ENCODE measurements at places on chromosomes 16 and 17.

GRCh38 chr17:49574323-49574781 lies 1.3 kb upstream of the NXPH3 start:
- DNase-seq = no peak

DNA sequence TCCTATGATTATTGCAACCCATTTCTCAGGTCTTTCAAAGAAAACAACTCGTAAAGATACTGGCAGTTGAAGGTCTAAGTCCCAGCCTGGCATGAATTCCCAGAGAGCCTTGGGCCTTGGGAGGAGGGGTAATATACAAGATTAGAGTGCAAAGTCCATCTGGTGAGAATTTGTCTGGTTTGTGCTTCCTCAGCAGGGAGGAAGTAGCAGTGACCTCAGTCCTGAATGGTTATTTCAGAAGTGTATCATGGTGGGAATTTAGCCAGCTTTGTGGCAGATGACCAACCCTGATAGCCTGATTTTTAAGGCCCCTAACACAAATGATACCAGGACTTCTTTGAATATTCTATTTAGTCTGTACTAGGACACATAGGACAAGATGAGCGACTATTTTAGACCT lies 151.2 kb upstream of the TBX2 start:
- peak; percentile 10 for DNase-seq

DNA sequence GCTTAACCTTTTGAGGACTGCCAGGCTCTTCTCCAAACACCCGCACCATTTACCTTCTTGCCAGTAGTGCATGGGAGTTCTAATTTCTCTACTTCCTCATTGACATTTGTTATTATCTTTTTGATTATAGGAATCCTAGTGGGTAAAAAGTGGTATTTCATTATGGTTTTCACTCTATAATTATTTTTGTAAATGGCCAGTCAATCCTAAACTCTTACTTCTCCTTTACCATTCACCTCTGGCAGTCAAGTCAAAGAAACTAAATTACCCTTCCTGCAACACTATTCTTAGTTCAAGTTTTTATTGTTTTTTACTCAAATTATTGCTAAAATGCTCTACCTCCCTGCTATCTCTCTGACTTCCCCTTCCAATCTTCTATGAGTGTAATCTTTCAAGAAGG lies 29.8 kb upstream of the ANKFY1 start:
- no peak for DNase-seq

- no peak for DNase-seq
Measured at GRCh38 chr17:77566566-77567138, 391.9 kb upstream of the TNRC6C start.

DNA sequence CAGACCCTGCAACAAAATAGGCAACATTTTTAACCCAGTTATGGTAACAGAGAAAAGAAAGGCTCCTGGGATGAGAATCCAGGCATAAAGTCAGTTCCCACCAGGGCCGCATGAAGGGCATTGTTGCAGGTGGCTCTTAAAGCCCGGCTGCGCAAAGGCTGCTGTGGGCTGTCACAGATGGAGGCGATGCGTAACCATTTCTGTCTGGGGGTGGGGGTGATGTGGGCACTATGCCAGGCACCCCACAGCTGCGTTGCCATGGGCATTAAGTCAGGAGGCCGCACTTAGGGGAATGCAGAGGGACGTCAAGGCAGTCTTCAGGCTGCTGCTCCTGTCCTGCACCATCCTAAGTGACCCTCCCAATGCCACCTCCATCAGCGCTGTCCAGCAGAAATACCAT lies 228.4 kb downstream of the CPPED1 start:
- no peak for DNase-seq

- peak; percentile 74 for DNase-seq
Measured at GRCh38 chr17:64732336-64733006, 70.4 kb upstream of the SMURF2 start.

- DNase-seq = no peak
Measured at GRCh38 chr17:11372692-11373091, 131.7 kb downstream of the SHISA6 start.

DNA sequence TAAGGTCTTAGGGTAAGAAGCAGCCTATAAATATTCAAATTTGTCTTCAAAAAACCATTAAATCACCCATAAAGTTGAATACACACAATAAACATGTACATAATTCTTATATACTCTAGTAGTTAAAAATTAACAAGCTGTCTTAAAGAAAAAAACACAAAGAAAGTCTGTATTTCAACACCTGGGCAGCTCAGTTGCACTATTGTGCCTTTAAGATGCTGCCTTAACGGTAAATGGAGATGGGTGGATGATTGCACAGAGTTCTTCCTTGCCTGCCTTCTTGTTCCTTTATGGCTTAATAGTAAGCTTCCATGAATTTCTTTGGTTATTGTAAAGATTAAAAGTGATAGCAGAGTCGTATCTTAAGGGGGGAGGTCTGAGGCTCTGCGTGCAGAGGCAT lies 105.1 kb downstream of the TOX3 start:
- DNase-seq = no peak

- no peak for DNase-seq
Measured at GRCh38 chr16:81705261-81705660, 73.8 kb upstream of the PLCG2 start.

DNA sequence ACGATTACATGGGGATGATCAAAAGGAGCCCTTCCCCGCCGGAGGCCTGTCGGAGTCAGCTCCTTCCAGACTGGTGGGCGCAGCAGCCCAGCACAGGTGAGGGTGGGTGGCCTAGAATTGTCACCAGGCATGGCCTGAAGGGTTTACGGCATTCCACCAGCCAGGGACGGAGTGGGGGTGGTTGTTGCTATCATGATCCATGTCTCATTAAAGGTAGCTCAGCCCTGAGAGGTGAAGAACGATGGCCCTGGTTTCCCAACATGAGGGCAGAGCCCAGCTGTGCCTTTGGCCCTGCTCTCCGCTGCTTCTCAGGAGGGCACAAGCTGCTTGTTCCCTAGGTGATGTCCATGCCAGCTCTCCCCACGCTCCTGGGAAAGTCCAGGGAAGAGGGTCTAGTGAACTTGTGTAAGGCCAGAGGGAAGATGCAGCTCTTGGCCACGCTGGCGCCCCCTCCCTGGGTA lies 14.2 kb downstream of the IRF8 start:
- no peak for DNase-seq

GRCh38 chr17:6786618-6787017 lies 10.6 kb downstream of the FBXO39 start:
- no peak for DNase-seq

- DNase-seq = no peak
Measured at GRCh38 chr16:51531271-51531670, 380.2 kb upstream of the SALL1 start.

DNA sequence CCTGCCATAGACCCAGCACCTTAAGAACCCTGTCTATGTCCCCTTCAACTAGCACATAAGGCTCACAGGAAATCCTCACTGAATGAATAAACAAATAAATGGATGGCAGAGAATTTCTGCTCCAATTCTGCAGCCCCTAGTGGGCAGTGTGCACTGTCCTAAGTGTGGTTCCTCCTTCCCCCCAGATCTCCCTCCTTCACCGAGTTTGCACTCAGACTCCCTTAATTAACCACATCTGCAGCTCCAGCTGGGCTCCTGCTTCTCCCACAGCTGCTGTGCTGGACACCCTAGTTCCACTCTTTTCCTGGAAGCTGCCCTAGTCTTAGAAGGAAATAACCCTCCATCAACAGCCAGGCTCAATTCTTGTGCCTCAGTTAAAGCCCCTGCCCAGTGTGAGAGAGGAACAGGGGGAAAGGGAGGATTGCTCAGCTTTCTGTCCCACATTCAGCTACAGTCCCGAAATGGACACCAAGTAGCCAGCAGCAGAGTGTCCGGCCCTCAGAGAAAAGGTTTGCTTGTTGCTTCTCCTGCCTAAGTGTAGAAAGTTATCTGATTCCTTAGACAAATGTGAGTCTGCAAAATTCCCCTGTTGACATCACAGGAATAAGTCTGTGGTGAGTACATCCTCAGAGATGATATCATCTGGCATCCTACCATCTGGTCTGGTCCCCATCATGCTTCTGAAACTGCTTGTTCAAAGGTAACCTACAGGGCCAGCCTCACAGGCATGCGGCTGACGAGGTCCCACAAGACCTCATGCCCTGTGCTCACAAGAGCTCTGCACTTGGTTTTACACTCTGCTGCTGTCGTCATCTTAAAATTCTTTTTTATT lies 12.3 kb downstream of the LRRC3C start:
- peak; percentile 40 for DNase-seq

GRCh38 chr17:75565066-75565465 lies 22.5 kb upstream of the MYO15B start:
- no peak for DNase-seq

GRCh38 chr16:46857368-46857945 lies 26.5 kb upstream of the C16orf87 start:
- DNase-seq = peak; percentile 88

DNA sequence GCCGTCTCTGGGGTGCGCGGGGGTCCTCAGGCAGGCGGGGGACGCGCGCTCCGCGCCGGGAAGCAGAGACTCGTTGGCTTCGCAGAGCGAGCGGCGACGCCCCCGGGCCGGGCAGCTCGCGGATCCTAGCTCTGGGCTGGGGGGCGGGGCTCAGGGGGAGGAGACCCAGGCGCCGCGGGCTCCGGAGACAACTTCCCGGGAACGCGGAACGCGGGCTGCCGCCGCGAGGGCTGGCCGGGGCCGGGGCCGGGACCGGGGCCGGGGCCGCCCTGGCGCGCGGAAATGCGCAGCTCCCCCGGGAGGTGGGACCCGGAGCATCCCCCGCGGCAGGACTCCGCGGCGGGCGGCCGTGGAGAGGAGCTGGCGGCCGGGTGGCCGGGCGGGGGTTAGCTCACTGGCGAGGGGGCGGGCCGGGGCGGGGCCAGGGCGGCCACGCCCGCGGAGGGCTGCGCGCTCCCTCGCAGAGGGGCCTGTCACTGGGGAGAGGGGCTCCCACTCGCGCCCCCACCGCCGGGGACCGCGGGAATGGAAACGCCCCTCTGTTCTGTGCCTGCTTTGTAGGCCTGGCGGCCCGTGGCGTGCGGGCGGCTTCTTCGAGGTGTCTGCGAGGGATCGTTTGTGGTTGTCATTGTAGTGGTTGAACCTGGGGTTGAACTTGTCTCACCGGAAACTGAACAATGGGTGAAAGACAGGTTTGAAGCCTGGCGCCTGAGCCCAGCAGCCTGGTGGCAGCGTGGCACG lies at the start of gene GAS7:
Gene GAS7, minus strand, starts transcription at position 98 of the 741 bp plus-strand sequence.
- DNase-seq = no peak

DNA sequence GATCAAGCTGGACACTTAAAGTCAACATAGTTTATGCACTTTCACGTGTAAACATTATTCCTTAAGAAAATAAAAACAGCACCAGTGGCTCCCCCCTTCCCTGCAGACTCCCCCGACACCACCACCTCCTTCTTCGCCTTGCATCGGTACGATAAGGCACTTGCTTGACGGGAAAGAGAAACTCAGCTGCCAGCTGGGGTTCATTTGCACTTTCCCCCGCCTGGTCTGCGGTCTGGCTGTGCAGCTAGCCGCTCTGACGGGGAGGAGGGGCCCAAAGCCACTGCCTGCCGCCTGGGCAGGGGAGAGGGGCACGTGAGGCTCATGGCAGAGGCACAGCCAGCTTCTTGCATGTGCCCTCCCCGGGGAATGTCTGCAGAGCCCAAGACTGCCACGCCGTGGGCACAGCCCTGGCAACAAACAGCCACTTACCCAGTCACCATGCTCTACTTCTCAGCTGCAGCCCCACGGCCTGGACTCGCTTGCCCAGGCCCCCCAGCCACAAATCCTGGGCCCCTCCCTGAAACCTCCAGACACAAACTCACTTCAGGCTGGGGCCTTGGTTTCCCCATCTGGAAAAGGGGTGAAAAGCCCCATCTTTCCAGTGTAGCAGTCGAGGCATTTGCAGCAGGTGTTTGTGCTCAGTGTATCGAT lies 16.5 kb upstream of the PRM1 start:
- DNase-seq = peak; percentile 69

GRCh38 chr16:23504076-23504452 lies 6.2 kb downstream of the GGA2 start:
- DNase-seq = no peak

DNA sequence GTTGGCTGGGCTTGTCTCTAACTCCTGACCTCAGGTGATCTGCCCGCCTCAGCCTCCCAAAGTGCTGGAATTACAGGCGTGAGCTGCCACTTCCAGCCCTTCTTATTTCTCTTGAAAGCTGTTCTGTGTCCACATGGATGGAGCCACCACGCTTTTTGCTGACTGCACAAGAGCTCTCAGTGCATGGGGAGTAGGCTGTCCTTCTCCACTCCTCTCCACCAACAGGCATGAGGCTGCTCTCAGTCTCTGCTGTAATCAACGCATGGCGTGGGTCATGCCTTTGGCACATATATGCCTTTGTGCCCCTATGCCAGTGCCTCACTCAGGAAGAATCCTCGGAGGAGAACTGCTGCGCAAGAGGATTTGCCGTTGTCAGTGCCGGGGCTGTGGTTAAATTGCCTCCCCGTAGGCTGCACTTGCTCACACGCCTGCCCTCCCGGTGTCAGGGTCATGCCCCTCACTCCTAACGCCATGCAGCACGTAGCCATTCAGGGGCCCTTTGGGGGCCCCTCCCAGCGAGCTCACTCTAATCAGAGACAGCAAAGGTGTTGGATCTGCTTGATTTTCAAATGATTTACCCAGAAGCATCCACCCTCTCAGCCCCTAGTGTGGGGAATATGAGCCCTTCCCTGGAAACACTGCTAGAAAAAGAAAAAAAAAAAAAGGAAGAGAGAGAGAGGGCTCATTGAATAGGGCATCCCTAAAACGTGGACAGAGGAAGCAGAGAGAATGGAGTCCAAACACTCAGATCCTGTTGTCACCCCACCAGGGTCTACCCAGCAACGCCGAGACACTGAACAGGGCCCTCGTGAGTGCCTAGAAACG lies 47.5 kb upstream of the ZCCHC14 start:
- DNase-seq = no peak

GRCh38 chr16:51723036-51723724 lies 572.1 kb upstream of the SALL1 start:
- DNase-seq = no peak

GRCh38 chr16:17105239-17105797 lies 365.4 kb downstream of the XYLT1 start:
- DNase-seq = no peak

- DNase-seq = no peak
Measured at GRCh38 chr17:63132459-63132911, 166.4 kb downstream of the TANC2 start.

- no peak for DNase-seq
Measured at GRCh38 chr16:66661210-66661560, 35.4 kb downstream of the CMTM4 start.

DNA sequence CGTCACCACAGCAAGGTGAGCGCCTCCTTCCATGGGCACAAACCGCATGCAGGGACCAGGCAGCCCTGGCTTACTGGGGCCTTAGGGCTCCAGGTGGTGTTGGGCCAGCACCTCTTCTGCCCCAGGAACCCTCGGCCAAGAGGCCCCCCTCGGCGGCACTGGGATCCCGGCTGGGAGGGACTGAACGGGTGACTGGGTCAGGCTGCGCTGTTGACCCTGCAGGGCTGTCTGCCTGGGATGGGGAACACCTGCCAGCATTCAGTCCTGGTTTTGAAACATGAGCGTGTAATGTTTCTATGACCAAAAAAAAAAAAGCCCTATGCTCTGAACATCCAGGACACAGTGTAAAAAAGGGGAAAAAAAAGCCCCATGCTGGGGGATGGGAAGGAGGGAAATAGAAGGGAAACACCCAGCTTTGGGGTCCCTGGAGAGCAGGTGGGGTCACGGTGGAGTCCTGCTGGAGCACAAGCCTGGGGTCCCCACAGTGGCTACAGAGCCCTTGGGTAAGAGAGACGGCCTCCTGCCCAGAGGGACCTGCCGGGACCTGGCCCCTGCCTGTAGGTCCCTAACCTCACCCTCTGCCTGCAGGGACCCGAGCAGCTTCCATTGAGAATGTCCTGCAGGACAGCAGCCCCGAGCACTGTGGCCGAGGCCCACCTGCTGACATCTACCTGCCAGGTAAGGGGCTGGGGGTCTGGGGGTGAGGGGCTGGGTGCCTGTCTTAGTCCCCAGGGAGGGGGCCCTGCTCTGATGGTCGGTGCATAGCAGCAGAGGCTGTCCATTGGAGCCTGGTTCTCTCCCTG lies 9.9 kb upstream of the NUDT16L1 start:
- no peak for DNase-seq
